Bronchial smooth muscle cell (primary cell): ENCODE measurements at places on chromosomes 1 and 21. TPM values are rescaled to one million over a fixed set of nuclear protein-coding genes. Genes with fewer than 3 reads are reported as not detected.

The CD1B gene
- not detected in 2 replicates for total RNA-seq

The ZNF593OS gene
- not detected in 2 replicates for total RNA-seq

The LAX1 gene
- total RNA-seq: 0.09 TPM in 1 of 2 replicates, not detected in the other

The FAM177B gene
- not detected in 2 replicates for total RNA-seq

The NPPB gene
- total RNA-seq: not detected in 2 replicates
